Nephron progenitor cell (in vitro differentiated cells): ENCODE measurements at places on chromosomes 7 and 10.

DNA sequence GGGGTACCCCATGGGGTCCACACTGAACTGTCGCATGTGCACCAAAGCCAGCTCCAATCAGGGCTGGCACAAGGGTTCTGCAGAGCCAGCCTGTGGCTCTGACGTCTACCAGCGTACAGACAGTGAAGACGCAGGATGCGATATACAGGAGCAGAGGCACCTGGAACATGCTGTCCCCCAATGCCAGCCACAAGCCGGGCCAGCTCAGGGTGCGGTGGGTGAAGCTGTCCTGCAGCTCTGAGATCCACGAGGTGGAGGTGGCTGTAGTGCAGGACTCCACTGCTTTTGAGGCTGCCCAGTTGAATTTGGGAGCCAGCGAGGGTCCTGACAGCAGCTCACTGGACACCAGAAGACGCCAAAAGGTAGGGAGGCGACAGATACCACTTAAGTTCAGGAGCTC lies 111.3 kb upstream of the PDSS1 start:
- no peak for DNase-seq

DNA sequence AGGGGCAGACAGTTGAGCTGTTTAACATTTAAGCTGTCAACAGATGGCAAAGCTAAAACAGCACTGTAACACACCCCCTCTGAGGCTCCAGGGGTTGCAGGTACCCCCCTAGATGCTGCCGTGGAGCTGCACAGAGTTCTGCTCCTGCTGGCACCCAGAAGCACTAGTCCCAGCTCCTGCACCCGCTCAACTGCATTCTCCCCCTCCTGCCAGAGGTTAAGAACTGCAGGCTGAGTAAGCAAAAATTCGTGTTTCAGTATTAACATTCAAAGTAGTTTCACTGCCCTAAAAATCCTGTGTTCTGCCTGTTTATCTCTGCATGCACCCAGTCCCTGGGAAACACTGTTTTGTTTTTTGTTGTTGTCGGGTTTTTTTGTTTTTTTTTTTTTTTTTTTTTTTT lies 790.8 kb upstream of the KCND2 start:
- DNase-seq: peak; percentile 32

GRCh38 chr10:129277084-129277483 lies 190.0 kb upstream of the MGMT start:
- no peak for DNase-seq

DNA sequence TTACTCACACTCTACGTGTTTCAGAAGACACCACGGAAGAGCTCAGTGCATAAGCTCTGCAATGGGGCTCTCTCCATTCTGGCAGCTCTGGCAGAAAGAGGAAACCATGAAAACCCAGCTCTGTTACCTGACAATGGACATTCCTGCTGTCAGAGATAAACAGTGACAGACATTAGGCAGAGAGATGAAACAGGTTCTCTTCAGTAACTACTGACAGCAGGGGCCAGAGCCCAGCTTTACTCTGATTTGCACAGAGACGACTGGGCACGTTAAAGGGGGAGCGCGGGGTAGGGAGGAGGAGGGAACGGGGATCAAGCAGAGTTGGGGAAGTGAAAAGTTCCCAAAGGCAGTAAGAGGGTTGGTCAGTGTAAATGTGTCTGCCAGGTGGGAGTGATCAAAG lies 206.1 kb downstream of the RAMP3 start:
- no peak for DNase-seq
